ENCODE measurements at places on chromosomes 4 and X.

GRCh38 chr4:165325732-165326512, 1.5 kb upstream of the MSMO1 start:
- no peak for DNase-seq

- no peak for DNase-seq
These were observed 13.1 kb downstream of the NAT8L start for GRCh38 chr4:2071912-2072867.

DNA sequence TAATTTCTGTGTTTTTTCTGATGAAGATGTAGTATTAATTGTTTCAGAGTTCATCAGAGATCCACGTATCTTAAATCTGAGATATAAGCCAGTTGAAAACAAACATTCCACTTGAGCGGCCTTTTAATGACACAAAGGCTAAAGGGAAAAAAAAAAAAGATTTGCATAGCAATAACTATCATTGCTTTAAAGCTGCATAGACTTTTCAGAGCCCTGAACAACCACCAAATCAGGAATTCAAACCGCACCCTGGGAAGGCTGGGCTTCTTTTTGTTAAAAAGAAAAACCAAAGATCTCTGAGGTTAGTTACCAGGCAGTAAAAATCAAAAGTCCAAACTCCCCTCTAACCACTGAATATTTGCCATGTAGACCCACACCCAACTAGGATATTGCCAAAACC, 206.0 kb downstream of the HHIP start:
- no peak for DNase-seq

- DNase-seq, result no peak
These were observed 32.8 kb upstream of the MAGEA4 start for GRCh38 chrX:151879856-151880255.

DNA sequence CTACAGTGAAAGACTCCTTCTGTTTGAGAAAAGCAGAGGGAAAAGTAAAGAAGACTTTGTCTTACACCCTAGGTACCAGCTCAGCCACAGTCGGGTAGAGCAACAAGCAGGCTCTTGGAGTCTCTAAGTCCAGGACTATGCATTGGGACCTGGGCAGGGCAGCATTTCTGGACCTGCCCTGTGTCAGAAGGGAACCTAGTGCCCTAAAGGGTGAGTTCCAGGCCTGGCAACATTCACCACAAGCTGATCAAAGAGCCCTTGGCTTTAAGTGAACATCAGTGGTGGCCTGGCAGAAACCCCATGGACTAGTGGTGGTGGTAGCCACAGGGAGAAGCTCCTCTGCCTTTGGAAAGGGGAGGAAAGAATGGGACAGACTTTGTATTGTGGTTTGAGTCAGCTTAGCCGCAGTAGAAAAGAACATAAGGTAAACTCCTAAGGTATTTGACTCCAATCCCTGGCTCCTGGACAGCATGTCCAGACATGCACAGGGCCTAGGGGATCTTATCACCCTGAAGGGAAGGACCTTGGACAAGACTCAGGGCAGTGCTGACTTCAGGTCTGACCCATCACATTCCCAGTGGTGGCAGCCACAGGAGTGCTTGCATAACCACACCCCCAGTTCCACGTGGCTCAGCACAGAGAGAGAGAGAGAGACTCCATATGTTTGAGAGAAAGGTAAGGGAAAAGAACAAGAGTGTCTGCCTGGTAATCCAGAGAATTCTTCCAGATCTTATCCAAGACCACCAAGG, 32.6 kb downstream of the CCDC158 start:
- DNase-seq, result no peak

- DNase-seq, result no peak
These were observed 150.9 kb downstream of the ENPP6 start for GRCh38 chr4:184066584-184067300.
